ENCODE measurements at places on chromosomes 5 and 9. TPM values are rescaled to one million over a fixed set of nuclear protein-coding genes. Genes with fewer than 3 reads are reported as not detected.

- DNase-seq: no peak
Measured at GRCh38 chr9:21171351-21171750, 4.9 kb upstream of the IFNA21 start.

Gene NIPAL4
- total RNA-seq: not detected

Gene PCDHGA4
- total RNA-seq: 2.0 TPM

Gene EPB41L4B
- total RNA-seq: 0.44 TPM

- no peak for DNase-seq
Measured at GRCh38 chr9:93182572-93182971, 1.4 kb upstream of the WNK2 start.

- peak; percentile 64 for DNase-seq
Measured at GRCh38 chr5:116068028-116068632, 16.7 kb upstream of the COMMD10 start.

Gene CD14
- 1.1 TPM for total RNA-seq

GRCh38 chr9:34584970-34585369 is 4.6 kb downstream of the CNTFR start:
- no peak for DNase-seq

DNA sequence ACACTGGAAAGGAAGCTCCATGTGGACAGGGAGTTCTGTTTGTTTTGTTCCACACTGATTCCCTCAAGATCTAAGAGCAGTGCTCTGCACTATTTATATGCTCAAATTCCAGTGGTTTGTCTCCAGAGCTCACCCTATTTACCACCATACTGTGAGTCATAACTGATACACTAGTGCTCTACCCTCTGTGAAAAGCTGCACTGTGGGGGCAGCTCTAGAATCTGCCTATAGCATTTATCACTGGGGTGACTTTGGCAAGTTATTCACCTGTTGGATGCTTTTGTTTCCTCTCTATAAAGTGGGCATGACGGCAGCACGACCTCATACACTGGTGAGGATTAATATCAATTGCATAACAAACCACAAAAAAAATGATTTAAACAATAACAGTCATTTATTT is 307.8 kb downstream of the NR2F1-AS1 start:
- DNase-seq: peak; percentile 53

GRCh38 chr5:143026380-143026779 is 256.2 kb downstream of the ARHGAP26 start:
- no peak for DNase-seq

- no peak for DNase-seq
Measured at GRCh38 chr5:138454121-138454520, 11.2 kb upstream of the EGR1 start.

- DNase-seq: no peak
Measured at GRCh38 chr9:88898039-88898720, 93.1 kb upstream of the S1PR3 start.

DNA sequence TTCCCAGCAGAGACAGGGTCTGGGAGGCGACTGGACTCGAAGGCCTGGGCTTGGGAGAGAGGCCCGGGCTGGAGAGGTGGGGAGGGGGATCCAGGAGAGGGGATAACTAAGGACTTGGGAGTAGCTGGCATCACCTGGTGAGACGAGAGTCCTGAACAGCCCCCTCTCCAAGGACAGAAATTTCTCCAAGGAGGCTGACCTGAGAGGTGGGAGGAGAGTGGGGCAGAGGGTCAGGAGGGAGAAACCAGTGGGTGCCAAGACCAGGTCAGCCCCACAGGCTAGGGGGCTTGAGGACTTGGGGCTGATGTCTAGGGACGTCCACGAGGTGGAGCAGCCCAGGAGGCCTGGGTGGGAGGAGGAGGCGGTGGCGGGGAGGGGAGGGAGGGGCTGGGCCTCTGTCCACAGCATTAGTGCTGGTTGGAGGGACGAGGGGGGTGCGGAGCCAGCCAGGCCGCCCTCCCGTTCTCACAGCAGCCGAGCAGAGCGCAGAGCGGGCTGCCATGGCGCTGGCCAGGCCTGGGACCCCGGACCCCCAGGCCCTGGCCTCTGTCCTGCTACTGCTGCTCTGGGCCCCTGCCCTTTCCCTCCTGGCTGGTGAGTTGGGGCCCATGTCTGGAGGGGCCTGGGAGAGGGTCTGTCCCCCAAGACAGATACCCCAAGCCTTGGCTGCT is at the start of gene CRB2:
Gene CRB2, plus strand, starts transcription at position 437 of the 671 bp plus-strand sequence. Its CDS starts 64 bp downstream, at position 501.
- no peak for DNase-seq

DNA sequence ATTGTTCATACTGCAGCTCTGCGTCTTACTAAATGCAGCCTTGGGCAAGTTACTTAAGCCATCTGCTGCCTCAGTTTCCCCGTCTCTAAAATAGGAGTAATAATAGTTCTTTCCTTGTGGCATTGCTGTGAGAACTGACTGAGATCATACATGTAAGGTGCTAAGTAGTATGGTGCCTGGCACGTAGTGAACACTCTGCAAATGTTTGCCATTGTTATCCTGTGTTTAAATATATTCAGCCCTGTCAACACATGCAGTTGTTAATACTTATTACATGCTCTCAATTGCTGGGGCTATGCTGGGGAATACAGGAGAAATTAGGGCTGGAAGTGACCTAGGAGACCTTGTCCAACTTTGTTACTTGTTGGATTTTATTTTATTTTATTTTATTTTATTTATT is 105.2 kb upstream of the RAI14 start:
- DNase-seq: no peak

DNA sequence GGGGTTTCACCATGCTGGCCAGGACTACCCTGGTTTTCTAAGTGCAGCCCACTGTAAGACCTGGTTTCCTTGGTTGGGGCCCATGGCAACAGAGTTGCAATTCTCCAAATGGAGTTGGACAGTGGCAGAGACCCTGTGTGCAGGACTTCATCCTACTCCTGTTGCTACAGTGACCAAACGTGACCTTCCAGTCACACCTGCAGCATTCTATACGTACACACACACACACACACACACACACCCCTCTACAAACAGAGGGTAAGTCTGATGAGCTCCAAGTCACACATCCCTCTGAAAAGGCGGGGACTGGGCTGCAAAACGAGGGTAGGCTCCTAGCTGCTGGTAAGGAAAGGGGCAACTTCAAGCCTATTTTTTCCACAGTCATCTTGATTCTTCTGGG is 23.6 kb downstream of the LHFPL2 start:
- DNase-seq: no peak

Gene CCDC180
- total RNA-seq: 1.6 TPM

- DNase-seq: no peak
Measured at GRCh38 chr5:176881816-176882566, 17.2 kb downstream of the HK3 start.

DNA sequence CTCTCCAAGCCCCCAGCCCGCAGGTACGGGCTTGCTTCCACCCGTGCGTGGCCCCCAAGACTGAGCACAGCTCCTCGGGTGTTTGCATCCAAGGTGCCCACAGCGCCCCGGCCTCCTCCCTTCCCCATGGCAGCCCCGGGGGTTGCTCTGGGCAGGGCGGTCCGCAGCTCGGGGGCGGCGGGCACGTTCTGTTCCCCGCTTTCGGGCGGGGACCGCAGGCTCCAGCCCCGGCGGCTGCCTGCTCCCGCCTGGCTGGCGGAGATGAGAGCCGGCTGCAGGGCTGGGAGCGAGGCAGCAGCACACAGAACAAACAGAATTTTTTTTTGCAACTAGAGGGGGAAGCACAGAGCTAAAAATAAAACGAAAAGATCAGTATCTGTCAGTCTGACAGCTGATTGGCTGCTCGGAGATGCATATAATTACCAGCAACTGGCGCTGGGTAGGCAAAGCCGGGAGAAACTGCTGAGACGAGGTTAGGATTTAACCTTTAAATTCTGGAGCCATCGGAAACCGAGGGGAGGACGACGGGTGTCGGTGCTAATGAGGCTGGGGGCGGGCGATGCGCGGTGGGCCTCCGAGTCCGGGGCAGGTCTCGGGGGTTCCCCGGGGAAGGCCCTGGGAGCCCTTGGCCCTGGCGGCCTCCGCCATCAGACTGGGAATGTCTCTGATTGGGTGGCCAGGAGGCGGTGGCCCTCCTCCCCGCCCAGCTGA is 142.7 kb upstream of the IER5L start:
- peak; percentile 73 for DNase-seq

All from lung microvascular endothelial cell (primary cell).